ENCODE measurements at places on chromosomes 16 and 17.
A peak's percentile ranks its signal among the peaks of the same experiment; 100 is the strongest.

- no peak for DNase-seq
Measured at GRCh38 chr16:11372829-11373306, 27.6 kb downstream of the RMI2 start.

DNA sequence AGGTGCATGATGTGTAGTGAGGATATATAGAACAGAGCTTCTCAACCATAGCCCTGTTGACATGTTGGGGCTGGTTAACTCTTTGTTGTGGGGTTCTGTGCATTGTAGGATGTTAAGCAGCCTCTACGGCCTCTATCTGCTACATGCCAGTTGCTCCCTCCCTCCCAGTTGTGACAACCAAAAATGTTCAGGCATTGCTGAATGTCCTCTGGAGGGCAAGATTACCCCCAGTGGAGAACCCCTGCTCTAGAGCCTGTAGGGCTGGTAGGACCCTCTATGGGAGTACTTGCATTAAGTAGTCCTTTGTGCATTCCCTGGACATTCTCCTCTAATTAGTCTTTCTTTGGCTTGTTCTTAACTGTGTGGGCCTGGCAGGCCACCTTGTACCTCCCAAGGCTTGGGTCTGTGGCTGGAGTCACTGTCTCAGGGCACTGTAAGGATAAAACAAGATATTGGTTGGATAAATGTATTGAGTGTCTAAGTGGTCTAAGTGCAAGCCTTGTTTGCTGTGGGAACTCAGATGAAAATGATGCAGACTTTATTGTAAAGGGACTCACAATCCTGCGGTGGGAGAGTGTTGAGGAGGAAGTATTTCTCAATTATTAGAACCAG lies 19.8 kb upstream of the MYO1D start:
- DNase-seq, result no peak

GRCh38 chr17:31256936-31257335 lies 40.1 kb downstream of the OMG start:
- DNase-seq, result no peak

- DNase-seq, result no peak
Measured at GRCh38 chr16:85491058-85491771, 121.9 kb upstream of the GSE1 start.

DNA sequence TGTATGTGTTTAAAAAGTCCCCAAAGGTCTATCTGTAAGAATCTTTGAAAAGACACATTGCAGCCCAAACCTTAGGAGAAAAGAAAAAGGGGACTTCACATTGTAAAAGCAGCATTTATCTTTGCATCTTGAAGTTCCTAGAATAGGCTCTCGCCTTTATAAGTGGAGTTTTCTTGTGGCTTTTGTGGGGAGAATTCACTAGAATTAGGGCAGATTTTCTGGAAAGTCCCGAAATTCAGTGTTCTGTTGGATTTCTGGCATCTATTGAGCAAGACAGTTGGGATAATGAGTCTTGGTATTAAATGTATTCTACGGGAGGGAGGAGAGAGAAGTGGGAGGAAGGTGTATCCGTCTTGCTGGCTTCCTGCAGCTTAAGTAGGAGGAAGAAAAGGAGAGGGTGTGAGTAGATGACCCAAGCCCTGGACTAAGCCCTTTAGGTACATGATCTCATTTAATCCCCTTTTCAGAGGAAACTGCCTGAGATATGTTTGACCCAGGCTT lies 62.6 kb downstream of the PRKCA start:
- DNase-seq, result no peak

- peak; percentile 47 for DNase-seq
Measured at GRCh38 chr16:57084257-57084770, 8.1 kb upstream of the CPNE2 start.

Data from stimulated activated CD8-positive, alpha-beta memory T cell treated with anti-CD3 and anti-CD28 coated beads, Interleukin-2, amount 100 ng/mL, for 1 hour (primary cell).